Fibroblast of skin of back (primary cell): ENCODE measurements at places on chromosomes 5 and 9.

DNA sequence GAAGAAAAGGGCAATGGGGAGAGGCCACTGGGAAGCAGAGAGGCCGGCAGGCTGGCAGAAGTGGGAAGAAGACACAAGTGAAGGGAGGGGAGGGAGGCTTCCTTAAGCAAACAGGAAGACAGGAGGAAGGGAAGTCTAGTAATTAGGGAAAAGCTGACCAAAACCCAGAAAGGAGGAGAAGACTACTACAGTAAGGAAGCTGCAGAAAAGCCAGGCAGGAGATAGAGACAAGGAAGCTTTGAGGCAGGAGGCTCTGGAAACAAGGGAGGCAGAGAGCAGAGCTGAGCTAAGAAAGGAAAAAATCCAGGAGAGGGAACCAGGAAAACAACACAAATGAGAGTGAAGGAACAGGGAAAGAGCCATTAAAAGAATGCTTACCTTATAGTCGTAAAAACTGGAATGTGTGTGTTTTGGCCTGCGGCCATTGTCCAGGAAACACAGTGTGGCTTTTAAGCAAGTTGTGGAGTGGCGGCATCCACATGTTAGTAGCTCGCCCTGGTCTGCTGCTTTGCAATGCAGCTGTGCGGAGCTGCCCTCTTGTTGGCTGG is 317.1 kb upstream of the CLINT1 start:
- DNase-seq = no peak

GRCh38 chr9:104850786-104851545 is 77.0 kb downstream of the ABCA1 start:
- DNase-seq = peak; percentile 83

GRCh38 chr9:125262294-125262991 is 817 bp downstream of the GAPVD1 start:
- DNase-seq = no peak

- DNase-seq = no peak
Measured at GRCh38 chr9:138051586-138052321, 174.2 kb downstream of the CACNA1B start.

- no peak for DNase-seq
Measured at GRCh38 chr9:133631111-133631510, 5.1 kb upstream of the DBH start.

GRCh38 chr9:97188545-97188944 is 118.9 kb upstream of the CCDC180 start:
- DNase-seq = no peak

DNA sequence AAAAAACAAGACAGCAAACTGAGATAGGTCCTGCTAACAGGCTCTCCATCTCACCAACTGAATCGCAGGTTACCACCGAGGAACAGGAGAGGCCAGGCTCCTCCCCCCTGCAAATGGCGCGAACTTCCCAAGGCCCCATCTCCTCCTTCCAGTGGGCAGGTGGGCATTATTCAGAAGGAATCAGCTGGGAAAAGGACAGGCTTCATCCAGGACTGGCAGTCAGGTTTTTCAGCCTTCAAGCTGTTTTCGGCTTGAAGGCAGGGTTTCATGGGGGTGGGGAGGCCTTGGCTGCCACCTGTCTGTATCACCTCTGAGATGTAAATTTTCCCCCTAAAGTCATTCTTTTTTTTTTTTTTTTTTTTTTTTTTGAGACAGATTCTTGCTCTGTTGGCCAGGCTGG is 79.4 kb downstream of the SFXN1 start:
- no peak for DNase-seq

DNA sequence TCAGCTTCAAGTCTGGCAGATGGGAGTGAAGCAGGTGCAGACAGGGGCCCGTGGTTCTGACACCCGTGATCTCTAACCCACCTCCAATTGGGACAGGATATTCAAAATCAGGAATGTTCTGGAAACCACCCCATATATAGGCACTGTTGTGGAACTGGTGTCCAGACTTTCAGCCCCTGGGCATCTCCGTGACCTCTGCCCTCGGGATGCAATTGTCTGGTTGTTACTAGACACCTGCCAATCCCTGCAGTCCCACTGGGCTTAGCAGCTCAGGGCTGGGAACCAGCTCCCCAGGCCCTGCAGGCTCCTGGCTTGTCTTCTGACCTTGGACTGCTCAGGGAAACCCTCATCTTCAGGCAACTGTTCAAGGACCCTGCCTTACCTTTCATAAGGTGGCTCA is 38.8 kb downstream of the NTNG2 start:
- no peak for DNase-seq

DNA sequence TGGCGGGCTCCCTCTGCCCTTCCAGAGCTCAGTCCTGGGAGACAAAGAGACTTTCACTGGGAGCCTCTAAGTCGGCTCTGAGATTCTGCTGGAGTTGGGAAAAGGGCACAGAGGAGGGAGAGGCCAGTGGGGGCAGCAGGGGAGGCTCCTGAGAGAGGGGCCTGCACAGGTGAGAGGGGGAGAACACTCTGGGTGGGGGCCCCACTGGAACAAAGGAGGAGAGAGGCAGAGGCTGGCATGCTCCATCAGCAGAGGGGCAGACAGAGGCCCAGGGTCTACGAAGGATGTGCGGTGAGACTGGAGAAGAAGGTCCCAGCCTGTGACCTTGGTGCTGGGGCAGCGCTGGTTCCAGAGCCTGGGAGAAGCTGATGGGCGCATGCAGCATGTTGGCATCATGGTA is 8.9 kb downstream of the TCF7 start:
- DNase-seq = no peak

DNA sequence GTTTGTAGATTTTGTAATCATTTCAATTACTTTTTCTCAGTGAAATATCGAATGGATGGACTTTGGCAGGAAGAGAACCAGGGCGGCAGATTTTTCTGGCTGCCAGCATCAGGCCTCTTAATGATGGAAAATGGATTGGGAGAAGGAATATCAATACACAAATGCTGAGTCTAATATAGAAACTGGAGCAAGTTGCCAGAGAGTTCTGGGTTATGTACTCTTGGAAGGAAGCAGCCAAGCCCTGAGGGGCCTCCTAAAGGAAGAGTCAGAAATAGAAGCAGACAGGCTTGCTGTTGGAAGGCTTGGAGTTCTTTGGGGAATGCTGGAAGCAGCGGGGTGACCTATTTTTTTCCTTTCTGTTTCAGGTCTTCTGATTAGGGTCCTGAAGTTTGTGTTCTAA is 428.6 kb downstream of the DMAC1 start:
- no peak for DNase-seq

DNA sequence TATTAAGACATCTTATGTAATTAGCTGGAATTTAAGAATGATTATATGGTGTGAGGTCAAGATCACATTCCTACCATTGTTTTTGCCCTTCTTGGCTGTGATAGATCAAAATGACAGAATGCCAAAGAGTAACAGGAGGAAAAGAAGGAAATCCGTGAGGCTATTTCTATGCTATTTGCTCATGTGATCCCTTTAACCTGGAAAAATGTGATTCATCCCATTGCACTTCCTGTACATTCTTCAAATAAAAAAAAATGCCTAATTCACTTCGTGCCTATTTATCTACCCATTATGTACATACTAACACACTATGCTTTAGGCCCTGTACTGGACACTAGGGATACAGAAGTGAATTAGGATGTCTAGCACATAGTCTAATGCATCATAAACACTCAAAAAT is 154.1 kb upstream of the PAPPA start:
- peak; percentile 54 for DNase-seq

DNA sequence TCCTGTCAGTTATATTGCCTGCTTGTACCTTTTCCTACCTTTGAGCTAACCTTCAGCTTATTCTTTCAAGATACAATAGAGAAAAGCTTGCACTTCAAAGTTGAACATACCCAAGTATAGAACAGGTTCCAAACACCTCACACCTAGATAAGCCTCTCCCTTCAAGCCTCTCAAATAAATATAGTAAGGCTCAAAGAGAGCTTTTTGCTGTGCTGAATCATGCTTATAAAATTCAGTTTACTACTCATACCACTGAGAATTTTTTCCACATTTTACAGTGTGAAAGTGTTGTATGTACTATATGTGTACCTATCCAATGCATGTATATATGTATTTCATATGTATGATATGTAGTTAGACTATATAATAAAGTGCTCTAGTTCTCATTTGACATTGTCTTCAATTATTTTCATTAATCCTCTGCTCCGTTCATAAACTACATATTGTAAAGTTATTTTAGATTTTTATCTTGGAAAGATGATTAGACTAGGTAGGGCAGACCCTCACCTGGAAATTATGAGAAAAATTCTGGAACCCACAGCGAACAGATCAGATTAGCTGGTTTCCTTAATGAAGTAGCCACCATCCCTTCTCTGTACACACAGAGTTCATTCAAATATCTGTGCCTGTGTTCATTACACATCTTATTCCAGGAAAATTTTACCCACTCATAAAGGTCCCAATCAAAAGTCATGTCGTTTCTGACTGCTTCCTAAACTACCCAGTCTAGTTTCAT is 149.2 kb upstream of the RGMB start:
- no peak for DNase-seq

DNA sequence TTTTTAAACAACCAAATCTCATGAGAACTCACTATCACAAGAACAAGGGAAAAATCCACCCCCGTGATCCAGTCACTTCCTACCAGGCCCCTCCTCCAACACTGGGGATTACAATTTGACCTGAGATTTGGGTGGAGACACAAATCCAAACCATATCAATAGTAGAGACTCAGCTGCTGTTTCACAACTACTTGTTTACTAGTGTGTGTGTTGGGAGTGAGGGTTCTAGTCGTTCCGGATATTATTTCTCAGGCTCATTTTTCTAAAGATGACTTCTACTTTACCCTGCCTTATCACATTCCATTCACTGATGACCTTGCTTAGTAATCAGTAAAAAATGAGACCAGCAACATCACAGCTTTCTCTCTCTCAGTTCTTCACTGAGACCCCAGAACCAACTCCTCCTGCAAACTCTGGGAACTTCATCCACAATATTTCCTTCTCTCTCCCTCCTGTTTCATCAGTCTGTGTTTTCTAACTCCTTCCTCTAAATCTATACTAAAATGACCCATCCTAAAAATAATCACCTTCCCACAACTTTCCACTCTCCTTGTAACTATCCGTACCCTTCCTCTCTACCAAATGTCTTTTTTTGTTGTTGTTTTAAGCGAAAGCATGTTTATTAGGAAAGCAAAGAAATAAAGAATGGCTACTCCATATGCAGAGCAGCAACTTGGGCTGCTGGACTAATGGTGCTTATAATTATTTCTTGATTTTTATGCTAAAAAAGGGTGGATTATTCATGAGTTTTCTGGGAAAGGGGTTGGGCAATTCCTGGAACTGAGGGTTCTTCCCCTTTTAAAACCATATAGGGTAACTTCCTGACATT is 121.5 kb upstream of the SPRY4 start:
- DNase-seq = peak; percentile 68

- no peak for DNase-seq
Measured at GRCh38 chr9:78860801-78861475, 564.0 kb downstream of the PSAT1 start.

- no peak for DNase-seq
Measured at GRCh38 chr5:84228266-84228665, 156.4 kb downstream of the EDIL3 start.

GRCh38 chr5:39132792-39133191 is 58.6 kb upstream of the RICTOR start:
- no peak for DNase-seq

DNA sequence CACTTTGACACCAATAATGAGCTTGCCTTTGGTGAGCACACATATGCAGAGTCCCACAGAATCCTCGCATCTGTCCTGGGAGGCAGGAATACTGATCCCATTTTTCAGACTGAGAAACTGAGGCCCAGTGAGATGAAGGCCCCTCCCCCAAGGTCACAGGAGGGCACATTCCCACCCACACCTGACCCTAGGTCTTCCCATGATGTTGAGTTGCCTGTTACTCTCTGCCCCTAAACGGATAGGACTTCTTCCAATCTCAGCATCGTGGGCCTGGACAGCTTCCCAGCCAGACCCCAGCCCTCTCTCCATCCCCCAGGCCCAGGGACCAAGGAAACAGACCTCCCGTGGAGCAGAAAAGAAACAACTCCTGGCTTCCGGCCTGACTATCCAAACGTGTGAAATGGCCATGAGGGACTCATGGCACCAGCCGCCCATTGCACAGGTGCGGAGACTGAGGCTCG is 877 bp downstream of the SH3GLB2 start:
- DNase-seq = no peak

- no peak for DNase-seq
Measured at GRCh38 chr5:165928971-165929370, 2362.5 kb upstream of the WWC1 start.

GRCh38 chr5:75043633-75044264 is 8.6 kb downstream of the GCNT4 start:
- no peak for DNase-seq

DNA sequence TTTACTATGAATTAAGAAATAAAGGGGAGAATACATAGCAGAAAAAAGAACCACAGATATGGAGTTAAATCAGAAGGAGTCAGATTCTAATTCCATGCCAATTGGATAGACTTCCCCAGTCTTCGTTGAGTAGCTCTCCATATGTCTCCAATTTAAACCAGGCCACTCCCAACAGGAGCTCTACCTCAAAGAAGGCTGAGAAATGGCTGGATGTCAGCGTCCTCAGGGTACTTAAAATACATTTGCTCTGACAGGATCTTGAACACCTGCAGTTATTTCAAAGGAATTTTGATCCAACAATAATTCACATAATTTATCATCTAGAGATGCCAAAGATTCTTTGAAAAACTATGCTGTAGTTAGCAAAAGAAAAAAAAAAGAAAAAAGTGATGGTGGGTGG is 133.9 kb upstream of the FBN2 start:
- DNase-seq = no peak

- no peak for DNase-seq
Measured at GRCh38 chr5:6868575-6869215, 155.5 kb downstream of the TENT4A start.

DNA sequence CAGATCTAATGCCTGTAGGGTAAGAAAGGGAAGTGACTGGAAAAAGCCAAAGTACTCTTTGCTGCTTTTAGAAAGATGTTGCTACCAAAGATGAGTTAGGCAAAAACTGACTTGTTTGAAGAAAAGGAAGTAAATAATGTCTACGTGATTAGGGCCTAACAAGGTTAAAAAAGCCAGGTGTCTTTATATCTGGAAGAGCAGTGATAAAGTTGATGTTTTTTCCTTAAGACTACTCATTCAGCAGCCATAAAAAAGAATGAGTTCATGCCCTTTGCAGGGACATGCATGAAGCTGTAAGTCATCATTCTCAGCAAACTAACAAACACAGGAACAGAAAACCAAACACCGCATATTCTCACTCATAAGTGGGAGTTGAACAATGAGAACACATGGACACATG is 13.5 kb upstream of the AMACR start:
- DNase-seq = no peak

GRCh38 chr9:3436629-3437420 is 89.0 kb downstream of the RFX3 start:
- peak; percentile 61 for DNase-seq

- DNase-seq = peak; percentile 52
Measured at GRCh38 chr5:127092690-127093089, 19.4 kb upstream of the C5orf63 start.
